ENCODE measurements at places on chromosomes 13 and 19.

GRCh38 chr19:7879836-7880235 lies 5.6 kb upstream of the PRR36 start:
- peak; percentile 18 for ATAC-seq

DNA sequence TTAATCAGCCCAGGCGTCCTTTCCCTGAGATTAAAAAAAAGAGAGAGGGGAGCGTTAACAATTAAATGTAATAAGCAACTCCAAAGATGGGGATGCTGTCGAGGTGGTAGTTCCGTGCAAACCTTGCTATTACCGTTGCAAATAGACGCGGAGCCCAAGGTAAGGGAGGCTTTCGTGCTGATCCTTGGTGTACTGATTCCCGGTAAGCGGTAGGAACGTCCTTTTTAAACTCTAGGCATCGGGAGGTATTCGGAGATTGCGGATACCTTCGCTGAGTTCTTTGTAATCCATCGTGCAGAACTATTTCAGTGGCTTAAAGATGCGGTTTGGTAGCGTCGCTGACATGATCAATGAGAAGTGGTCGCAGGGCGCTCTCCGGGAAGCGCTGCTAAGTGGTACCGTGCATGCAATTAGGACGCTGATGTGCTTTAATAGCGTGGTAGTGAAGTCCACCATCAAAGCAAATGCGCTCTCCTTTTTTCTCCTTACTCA lies 3.1 kb downstream of the SLITRK5 start:
- no peak for ATAC-seq

- no peak for ATAC-seq
These were observed 26.4 kb downstream of the CYSLTR2 start for GRCh38 chr13:48679941-48680680.

- ATAC-seq, result no peak
These were observed 51.5 kb upstream of the HTR2A start for GRCh38 chr13:46948338-46948737.
